ENCODE measurements at places on chromosomes 16 and 17.
A peak's percentile ranks its signal among the peaks of the same experiment; 100 is the strongest.

- no peak for DNase-seq
Observed at GRCh38 chr17:75856062-75856756, 1.1 kb upstream of the WBP2 start.

GRCh38 chr17:57895382-57896060 lies 45.7 kb upstream of the MRPS23 start:
- DNase-seq: peak; percentile 64

DNA sequence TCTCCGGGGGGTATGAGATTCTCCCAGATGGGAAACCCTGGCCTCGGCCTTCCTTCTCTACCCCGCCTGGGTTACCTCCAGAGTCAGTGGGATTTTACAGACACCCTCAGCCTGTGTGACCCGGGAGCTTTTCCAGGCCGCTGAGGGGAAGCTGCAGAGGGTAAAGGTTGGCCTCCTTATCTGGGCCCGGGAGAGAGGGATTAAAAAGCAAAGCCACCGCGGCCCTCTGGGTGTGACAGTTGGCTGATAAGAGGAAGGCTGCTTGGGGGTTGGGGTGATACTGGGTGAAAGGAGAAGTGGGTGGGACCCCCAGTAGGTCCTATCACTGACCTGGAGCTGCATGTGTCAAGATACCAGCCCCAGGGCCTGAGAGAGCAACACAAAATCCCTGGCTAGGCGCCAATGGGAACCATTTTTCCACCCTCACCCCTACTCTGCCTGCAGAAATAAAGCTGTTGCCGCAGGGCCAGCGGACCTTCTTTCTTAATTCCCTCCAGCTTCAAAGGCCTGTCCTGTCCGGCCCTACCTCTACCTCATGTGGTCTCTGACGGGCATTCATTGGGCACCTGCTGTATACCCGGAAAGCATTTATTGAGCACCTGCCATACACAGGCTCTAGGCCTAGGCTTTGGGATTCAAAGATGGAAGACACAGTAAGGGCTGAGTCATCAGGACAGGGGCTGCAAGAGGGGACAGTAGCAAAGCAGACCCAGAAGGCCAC lies 77.6 kb upstream of the GSE1 start:
- DNase-seq: no peak

DNA sequence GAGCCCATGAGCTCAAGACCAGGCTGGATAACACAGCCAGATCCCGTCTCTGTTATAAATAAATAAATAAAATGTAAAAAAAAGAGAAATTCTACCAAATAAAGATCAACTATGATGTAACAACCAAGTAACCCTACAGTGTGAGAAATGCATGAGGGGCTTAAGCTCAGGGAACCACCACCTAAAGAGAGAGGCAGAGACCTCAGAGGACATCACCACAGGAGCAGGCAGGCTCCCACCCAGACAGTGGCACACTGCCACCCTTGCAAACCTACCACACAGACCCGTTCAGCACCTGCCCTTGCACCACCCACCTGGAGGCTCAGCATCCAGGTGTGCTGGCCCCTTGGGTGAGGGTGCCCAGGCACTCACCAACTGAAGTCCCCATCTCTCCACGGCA lies 45.6 kb downstream of the ANKRD11 start:
- DNase-seq: no peak

- DNase-seq: no peak
Observed at GRCh38 chr16:59514651-59515050, 780.5 kb upstream of the GOT2 start.

All from ovary (tissue), 10 donors.